ENCODE measurements at places on chromosomes 13 and 19. TPM values are rescaled to one million over a fixed set of nuclear protein-coding genes. Genes with fewer than 3 reads are reported as not detected.

GRCh38 chr19:31413353-31413752 is 64.1 kb upstream of the TSHZ3 start:
- H3K27ac ChIP-seq: no peak overlapping the region
- H3K4me1 ChIP-seq: no peaks in the 10 kb centered on the region
- no peaks in the 10 kb centered on the region for H3K36me3 ChIP-seq
- DNase-seq: no peak
- H3K4me3 ChIP-seq: no peak overlapping the region

The ITGBL1 gene
- not detected for total RNA-seq

DNA sequence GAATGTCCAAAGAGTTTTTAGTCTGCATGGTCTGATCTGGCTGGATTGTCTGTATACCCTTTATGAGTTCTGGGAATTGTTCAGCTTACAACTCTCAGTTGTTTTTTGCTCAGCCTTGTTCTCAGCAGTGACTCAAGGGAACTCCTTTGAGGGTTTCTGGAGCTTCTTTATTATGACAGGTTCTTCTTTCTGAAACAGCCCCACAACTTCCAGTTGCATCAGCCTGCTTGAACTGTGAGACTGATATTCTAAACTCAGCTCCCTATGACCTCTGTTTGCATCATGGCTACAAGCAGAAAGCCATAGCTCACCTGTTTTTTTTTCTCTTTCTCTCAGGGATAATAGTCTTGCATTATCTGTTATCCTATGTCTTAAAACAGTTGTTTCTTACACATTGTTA is 85.0 kb downstream of the TDRD3 start:
- H3K36me3 ChIP-seq: peaks cover 49% of the 10 kb centered on the region
- no peak overlapping the region for H3K4me3 ChIP-seq
- no peaks in the 10 kb centered on the region for H3K27me3 ChIP-seq
- DNase-seq: no peak

The CNN1 gene
- total RNA-seq: not detected
